ENCODE measurements at places on chromosomes 4 and X.
A peak's percentile ranks its signal among the peaks of the same experiment; 100 is the strongest.

GRCh38 chr4:176838601-176839433 is 46.1 kb upstream of the VEGFC start:
- peak; percentile 60 for DNase-seq

GRCh38 chrX:13219991-13220764 is 99.7 kb downstream of the ATXN3L start:
- no peak for DNase-seq

DNA sequence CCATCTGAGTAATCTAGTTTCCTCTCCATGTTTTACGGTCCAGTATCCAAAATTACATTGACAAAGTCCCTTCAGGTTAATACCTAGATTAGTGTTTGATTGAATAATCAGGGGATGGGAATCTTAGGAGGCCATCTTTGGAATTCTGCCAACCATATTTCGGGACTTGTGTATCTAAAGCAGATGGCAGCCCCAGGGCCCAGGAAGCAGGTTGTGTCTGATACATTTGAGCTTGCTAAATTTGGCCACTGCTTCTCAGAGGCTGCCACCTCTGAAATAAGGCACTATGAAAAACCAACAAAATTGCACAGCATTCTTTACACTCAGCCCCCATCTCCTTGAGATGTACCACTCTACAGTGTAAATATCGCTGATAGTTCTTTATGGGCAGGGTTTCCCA is 102.1 kb downstream of the ASB9 start:
- DNase-seq, result no peak

DNA sequence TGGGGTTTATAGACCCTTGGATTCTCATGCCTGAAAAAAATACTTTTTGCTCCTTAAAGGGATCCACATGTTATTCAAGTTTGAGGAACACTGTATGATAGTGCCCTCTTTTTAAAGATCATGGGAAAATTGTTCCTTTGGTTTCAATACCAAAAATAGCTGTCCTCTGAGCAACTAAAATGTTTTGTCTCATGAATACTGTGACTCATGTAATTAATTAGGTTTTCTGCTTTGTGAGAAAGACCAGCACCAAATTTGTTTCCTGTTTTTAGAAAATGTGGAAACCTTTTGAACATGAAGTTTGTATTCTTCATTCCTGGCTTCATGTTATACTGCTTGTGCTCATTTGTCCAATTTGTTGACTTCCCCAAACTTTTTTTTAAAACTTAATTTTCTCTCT is 127.6 kb upstream of the SH3RF1 start:
- no peak for DNase-seq

- no peak for DNase-seq
These were observed 15.8 kb downstream of the EGF start for GRCh38 chr4:109928327-109929045.

GRCh38 chr4:39526765-39527295 is 409 bp downstream of the UGDH start:
- DNase-seq, result no peak

- DNase-seq, result no peak
These were observed 56.3 kb downstream of the DTHD1 start for GRCh38 chr4:36337665-36338185.

Measured in NCI-H226 (cell line).